ENCODE measurements at places on chromosomes 12 and 14.

GRCh38 chr12:4269279-4269991, 4.1 kb upstream of the CCND2 start:
- no peak for DNase-seq

GRCh38 chr12:45242180-45242579, 26.3 kb downstream of the ANO6 start:
- no peak for DNase-seq

DNA sequence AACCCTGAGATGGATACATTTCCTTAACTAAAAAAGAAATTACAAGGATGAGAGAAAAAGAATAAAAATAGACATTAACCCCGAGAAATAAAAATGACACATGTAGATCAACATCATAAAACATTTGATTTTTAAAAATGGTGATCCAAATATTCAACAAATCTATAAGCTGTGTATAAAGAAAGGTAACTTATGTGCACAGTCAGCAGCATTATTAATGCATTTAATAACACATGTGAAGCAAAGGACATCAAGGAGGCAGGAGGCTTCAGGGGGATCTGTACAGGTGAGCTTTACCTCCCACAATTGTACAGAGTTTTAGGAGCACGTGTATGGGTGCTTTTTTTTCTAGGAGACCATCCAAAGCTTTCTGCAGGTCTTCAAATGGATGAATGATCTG, 76.1 kb downstream of the MED13L start:
- DNase-seq: no peak

DNA sequence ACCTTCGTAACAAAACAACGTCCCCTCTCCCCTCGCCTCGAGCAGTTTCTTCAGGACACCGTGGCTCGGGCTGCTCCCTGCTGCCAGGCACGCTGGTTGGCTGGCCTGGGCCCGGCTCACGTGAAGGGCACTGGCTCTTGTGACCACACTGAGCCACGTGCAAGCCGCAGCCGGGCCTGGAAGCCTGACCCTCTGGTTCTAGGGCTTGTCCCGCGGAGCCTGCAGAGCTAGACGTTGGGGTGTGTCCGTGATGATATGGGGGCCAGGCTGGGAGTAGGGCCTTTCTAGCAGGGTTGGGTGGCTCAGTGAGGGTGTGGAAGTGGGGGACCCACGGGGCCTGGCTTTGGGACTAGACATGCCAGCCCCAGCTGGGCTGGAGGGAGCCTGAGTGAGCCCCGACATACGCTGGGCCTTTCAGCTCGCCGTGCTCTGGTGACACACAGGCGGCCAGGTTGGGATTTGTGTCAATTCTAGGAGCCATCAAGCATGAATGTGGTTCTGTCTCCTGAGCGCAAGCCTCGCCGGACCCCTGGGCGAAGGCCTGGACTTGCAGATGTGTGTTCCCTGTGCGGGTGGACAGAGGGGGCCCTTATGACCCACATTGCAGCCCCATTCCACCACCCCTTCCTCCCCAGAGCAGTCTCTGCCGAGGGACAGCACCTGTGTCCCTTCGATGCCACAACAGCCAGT, 13.6 kb upstream of the AMN start:
- no peak for DNase-seq

GRCh38 chr12:46209914-46210872, 58.6 kb downstream of the SLC38A1 start:
- DNase-seq: no peak

DNA sequence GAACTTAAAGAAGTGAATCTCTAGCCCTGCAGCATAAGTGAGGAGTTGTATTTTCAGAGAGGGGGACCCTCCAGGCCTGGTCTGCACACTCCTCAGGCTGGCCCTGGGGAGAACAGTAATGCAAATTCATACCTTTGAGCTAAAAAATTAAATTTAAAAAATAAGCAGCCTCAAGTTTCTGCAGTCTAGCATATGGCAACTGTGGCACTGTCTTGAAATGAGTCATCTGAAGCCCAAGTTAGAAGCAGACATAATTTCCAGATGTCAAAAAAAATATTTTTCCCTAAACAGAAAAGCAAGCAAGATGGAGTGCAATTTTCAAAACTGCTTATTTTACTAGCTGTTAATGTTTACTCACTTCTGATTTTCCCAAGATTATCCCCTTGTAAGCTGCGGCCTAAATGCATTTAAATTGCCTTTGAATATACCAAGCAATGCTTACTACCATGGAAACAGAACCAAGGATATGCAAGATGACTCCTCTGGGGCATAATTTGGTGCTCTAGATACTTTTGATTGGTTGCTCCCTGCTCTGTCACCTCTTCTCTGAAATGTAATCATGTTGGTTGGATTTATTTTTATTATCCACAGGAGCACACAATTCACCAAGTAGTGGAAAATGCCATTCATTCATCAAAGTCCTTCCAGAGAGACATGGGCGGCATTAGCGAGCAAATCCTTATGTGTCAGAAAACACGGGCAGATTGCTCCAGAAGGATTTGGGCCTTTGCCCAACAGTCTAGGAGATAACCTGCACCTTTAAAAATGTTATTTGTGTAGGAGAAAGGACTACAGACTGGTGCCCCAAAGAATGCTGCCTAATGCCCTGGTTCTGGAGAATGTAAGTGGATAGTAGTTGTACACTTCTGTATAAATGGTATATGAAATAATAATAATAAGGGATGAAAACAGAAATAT, 25.0 kb upstream of the DHRS7 start:
- DNase-seq: no peak

GRCh38 chr12:1507308-1507707, 87.1 kb downstream of the FBXL14 start:
- DNase-seq: no peak

GRCh38 chr12:102682366-102683289, 202.3 kb upstream of the IGF1 start:
- no peak for DNase-seq

DNA sequence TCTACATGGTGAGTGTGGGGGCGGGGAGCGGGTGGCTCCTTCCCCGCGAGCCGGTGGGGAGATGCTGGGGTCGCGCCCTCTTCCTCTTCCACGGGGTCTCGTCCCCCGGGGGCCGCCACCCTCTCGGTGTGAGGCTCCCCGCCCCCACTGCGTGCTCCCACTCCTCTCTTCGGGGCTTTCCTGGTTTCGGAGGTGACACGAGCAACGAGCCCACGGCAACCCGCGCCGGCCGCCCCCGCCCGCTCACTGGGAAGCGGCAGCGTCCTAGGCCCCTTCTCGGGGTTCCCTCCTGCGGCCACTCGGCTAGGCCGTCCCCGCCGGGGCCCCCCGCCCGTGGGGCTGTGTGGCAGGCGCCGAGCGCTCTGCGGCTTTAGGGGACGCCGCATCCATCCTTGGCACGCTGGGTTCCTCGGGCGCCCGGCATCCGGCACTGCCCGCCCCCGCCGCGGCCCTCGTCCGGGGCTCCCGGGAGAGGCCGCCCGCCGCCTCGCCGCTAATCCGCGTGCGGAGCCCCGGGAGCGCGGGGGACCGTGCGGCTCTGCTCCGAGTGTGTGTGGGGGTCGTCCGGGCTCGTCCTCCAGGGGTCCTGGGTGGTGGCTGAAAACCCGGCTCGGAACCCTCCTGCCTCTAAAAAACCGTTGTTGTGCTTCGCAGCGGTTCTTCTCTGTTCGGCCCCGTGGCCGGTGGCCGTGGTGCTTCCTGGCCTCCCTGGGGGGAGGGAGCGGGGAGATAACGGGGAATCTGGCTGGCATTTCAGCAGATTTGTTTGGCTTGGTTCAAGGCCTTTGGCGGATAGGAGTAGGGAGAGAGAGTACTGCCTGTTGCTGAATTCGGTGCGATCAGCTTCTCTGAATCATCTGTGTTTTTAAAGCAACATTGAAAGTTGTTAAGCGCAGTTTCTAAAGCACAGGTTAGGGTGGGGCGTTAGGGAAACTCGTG, 1.0 kb downstream of the PCNX1 start:
- peak; percentile 34 for DNase-seq

- no peak for DNase-seq
Observed at GRCh38 chr12:84807249-84807648, 105.3 kb downstream of the SLC6A15 start.

GRCh38 chr12:117009759-117010158, 89.5 kb downstream of the TESC start:
- no peak for DNase-seq

DNA sequence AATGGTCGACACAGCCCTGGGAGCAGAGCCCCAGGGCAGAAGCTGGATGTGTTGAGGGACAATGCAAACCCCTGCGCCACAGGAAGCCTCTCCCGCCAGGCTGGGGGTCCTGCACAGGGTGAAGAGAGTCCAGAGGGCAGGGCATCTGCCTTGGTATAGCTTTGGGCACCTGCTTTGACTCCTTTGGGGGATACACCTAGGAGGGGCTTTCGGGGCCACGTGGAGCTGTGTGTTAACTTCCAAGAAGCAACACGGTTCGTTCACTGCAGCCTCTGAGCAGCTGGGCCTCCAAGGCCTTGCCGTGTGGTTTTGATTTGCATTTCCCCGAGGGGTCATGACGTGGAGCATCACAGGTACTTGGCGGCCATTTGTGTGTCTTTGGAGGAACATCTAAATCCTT, 5.8 kb upstream of the PUS1 start:
- no peak for DNase-seq

- no peak for DNase-seq
Observed at GRCh38 chr14:84217066-84217465, 1312.9 kb upstream of the FLRT2 start.

DNA sequence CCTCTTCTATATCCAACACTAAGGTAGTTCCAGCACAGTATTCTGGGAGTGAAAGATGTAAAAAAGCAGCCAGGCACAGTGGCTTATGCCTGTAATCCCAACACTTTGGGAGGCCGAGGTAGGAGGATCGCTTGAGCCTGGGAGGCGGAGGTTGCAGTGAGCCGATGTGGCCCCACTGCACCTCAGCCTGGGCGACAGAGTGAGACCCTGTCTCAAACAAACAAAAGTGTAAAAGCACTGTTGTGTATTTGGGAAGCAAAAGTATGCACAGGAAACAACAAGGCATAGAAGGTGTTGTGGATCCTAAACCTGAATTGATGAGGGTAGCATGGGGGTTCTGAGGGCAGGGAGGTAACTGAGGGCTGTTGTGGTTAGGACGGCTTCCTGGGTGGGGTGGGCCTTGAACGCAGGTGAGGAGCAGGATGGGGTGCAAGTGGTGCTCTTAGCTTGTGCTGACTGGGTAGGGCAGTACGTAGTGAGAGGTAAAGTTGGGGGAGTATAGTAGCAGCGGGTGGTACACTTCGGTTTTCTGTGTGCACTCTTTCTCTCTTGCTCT, 64.2 kb downstream of the RASSF3 start:
- DNase-seq: no peak

DNA sequence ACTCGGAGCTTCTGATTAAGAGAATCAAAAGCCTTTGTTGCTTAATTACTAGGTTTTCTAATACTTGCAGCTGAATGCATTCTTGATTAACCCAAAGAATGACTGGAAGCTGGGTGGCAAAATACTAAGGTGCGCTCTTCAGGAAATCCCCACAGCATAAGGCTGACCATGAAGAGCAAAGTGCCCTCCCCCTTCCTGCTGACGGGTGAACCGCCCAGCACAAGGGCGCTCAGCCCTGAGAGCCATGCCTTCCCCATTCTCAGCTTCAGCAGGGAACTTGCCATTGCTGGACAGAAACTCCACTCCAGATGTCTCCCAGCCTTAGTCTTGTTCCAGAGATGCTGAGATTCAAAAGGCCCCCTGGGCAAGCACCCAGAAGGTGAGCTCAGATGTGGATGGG, 27.2 kb upstream of the FBRSL1 start:
- no peak for DNase-seq

GRCh38 chr12:5914387-5915149, 30.5 kb downstream of the ANO2 start:
- no peak for DNase-seq

GRCh38 chr14:37591941-37592481, 3.0 kb downstream of the FOXA1 start:
- DNase-seq: no peak

DNA sequence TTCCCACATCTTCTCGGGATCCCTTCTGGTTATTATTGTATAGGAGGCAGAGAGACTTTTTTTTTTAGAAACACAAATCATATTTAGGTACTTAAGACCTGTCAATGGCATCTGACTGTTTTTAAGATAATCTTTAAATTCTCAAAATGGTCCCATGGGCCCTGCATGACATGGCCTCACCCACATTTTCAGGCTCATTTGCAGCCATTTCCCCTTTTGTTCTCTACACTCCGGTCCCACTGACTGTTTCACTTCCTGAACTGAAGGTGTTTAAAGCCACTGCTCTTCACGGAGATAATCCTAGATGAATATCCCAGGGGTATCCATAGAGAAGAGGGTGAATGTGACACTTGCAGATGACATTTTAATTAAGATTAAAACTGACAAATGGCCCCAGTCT, 12.3 kb upstream of the C12orf71 start:
- no peak for DNase-seq

DNA sequence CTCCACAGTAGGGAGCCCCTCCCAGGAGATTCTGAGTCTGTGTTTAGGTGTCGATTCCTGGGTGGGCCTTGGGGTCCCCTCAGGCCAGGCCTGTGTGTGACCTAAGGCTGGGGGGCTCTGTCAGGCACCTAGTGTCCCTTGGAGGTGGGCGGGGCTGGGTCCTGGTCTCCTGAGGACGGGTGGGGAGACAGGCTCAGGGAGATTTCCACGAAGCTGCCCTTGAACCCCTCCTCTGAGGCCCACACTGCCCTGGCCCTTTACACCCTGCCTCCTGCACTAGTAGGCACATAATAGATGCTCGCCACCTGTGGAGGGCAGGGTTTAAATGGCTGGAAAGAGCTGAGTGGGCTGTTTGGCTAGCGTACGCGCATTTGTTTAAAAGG, 32.9 kb downstream of the MEG3 start:
- no peak for DNase-seq

- DNase-seq: no peak
Observed at GRCh38 chr14:22264759-22265158, 324.3 kb downstream of the DAD1 start.

GRCh38 chr12:44038411-44038810, 202.5 kb downstream of the TMEM117 start:
- DNase-seq: no peak

GRCh38 chr12:104457746-104458693, 1.3 kb downstream of the CHST11 start:
- DNase-seq: no peak

- DNase-seq: no peak
Observed at GRCh38 chr12:4807116-4807783, 87.0 kb downstream of the GALNT8 start.

DNA sequence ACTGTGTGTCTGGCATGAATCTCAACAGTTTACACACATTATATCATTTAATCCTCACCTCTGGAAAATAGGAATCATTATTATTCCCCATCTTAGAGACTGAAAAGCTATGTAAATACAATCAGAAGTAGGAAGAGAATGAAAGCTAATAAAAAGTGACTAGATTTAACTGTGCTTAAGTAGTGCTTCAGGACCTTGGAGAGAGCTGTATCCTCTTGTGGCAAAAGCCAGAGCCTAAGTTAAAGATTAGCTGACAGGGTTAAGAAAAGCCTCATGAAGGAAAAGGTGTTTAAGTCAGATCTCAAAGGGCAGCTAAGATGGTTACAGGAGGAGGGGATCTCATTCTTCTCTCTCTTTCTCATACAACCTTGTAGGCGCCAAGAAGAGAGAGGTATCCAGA, 65.3 kb upstream of the TMEM233 start:
- DNase-seq: no peak

GRCh38 chr12:79645235-79645630, 45.5 kb downstream of the PAWR start:
- no peak for DNase-seq

Measured in foreskin melanocyte (primary cell).